ENCODE measurements at places on chromosomes 13 and 19.

GRCh38 chr13:95146486-95146885 is 154.8 kb downstream of the ABCC4 start:
- DNase-seq = no peak

GRCh38 chr13:41107104-41107571 is 25.5 kb downstream of the KBTBD6 start:
- no peak for DNase-seq

DNA sequence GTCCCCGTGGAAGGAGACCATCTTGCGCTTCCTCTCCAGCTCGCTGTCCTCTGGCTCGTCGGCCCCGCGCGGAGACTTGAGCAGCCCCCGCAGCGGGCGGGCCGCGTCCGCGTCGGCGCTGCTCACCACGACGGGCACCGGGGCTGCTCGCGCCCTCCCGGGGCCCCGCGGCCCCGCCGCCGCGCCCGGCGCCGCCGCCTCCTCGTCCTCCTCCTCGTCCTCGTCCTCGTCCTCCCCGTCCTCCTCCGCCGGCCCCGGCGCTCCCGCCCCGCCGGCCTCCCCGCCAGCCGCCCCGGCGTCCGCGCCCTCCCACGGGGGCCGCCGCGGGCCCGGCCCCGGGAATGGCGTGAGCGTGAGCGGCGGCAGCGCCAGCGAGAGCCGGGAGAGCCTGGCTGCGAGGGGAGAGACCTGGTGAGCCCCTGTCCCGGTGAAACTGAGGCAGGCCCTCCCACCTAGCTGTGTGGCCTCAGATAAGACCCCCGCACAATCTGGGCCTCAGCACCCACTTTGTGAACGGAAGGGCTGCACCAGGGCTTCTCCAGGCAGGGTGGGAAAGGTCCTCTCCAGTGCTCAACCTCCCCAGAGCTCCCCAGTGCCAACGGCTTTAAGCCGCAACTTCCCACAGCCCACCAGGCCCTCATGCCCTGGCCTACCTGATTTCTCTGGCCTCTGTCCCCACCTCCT is 17.8 kb downstream of the LMTK3 start:
- DNase-seq = no peak

DNA sequence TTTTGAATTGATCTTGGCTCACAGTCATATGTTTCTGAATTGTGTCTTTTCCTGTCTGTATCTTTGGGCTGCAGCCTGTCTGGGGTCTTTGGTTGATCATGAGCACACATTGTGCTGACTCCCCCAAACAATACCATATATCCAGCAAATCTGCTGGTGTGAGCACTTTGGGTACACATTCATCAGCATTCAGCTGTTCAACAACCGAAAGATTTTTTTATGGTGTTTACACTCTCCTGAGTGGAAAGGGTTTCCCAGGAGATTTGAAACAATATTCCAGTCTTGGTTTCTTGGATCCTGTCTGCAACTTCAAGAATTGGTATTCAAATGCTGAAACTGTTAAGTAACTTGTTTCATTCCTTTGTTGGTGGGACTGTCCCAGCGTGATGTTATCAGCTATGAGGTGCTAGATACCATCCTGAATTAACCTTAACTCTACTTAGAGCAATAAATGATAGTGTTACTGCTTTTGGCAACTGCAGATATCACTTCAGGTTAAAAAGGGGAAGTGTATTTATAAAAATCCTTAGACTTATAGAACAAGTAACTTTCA is 78.4 kb upstream of the DIAPH3 start:
- DNase-seq = no peak

- no peak for DNase-seq
Measured at GRCh38 chr13:73417012-73417615, 358.3 kb downstream of the KLF5 start.

- DNase-seq = no peak
Measured at GRCh38 chr19:3366753-3367627, 607 bp downstream of the NFIC start.

- DNase-seq = no peak
Measured at GRCh38 chr19:495402-496111, 729 bp upstream of the MADCAM1 start.

GRCh38 chr13:23843436-23843835 is 45.8 kb downstream of the MIPEP start:
- DNase-seq = no peak

- no peak for DNase-seq
Measured at GRCh38 chr19:19823916-19824315, 2.4 kb upstream of the ZNF506 start.

DNA sequence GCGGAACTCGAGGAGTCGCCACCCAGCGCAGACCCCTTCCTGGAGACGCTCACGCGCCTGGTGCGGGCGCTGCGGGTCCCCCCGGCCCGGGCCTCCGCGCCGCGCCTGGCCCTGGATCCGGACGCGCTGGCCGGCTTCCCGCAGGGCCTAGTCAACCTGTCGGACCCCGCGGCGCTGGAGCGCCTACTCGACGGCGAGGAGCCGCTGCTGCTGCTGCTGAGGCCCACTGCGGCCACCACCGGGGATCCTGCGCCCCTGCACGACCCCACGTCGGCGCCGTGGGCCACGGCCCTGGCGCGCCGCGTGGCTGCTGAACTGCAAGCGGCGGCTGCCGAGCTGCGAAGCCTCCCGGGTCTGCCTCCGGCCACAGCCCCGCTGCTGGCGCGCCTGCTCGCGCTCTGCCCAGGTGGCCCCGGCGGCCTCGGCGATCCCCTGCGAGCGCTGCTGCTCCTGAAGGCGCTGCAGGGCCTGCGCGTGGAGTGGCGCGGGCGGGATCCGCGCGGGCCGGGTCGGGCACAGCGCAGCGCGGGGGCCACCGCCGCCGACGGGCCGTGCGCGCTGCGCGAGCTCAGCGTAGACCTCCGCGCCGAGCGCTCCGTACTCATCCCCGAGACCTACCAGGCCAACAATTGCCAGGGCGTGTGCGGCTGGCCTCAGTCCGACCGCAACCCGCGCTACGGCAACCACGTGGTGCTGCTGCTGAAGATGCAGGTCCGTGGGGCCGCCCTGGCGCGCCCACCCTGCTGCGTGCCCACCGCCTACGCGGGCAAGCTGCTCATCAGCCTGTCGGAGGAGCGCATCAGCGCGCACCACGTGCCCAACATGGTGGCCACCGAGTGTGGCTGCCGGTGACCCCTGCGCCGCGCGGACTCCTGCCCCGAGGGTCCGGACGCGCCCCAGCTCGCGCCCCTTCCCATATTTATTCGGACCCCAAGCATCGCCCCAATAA is 2.3 kb downstream of the AMH start:
- DNase-seq = no peak

DNA sequence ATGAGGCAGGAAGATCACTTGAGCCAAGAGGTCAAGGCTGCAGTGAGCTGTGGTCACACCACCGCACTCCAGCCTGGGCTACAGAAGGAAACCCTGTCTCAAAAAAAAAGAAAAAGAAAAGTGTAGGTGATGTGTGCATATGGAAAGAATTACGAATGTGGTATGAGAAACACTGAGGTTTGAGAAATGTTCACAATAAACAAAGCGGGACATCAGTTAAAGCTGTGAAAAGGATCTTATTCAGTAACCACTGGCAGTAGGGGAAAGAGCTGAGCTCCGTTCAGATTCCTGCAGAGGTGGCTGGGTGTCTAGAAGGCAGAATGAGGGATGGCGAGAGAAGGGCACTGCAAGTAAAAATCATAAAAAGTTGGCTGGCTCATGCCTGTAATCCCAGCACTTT is 4.1 kb upstream of the IGSF23 start:
- DNase-seq = no peak

GRCh38 chr13:71350886-71351285 is 516.1 kb downstream of the DACH1 start:
- DNase-seq = no peak

DNA sequence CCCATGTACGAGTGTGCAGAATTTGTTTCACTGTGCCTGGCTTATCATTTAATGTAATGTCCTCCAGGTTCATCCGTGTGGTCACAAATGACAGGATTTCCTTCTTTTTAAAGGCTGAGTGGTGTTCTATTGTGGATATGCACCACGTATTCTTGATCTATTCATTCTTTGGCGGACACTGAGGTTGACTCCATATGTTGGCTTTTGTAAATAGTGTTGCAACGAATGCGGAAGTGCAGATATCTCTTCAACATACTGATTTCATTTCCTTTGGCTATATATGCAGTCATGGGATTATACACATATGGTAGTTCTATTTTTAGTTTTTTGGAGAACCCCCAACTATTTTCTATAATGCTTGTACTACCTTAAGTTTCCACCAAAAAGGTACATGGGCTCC is 13.0 kb downstream of the OR7A5 start:
- DNase-seq = no peak

GRCh38 chr13:80309926-80310325 is 31.0 kb downstream of the SPRY2 start:
- DNase-seq = no peak

- no peak for DNase-seq
Measured at GRCh38 chr13:113058129-113058987, 47.2 kb upstream of the F7 start.

DNA sequence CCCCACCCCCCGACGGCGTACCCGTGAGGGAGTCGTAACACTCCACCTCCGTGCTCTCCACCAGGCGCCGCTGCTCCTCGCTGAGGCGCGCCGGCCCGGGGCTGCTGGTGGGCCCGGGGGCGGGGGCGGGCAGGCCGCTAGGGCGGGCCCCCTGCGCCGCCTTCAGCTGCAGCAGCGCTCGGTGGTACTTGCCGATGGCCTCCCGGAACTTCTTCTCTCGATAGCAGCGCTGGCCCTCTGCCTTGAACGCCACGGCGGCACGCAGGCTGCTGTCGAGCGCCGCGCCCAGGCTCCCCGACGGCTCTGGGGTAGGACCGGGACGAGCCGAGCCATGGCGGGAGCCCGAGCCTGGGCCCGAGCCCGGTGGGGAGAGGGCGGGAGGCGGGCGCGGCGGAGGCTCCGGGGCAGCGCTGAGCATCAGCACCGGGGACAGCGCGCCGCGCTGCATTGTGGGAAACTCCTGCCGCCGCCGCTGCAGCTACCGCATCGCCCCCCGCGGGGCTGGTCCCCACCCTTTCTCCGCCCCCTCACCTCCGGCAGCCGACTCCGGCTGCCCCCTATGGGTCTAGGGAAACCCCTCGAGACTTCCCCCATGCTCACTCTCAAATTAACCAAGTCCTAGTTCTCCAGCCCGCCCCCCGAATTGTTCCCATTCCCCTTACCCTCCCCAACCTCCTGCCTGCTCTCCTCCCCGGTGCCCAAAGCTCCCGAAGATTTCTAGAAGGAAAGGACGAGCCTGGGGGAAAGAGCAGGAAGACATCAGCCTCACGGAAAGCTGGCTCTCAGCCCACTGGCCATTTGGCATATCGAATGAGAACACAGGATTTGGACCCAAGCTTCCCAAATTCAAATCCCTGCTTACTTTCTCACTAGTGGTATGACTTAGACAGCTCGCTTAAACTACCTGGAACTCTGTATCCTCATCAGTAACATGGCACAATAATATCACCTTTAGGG is at the start of gene TTC9B:
Gene TTC9B (minus strand): TSS at position 451 of the 957 bp plus-strand sequence. CDS start 3 bp downstream, at position 448.
- peak; percentile 12 for DNase-seq

DNA sequence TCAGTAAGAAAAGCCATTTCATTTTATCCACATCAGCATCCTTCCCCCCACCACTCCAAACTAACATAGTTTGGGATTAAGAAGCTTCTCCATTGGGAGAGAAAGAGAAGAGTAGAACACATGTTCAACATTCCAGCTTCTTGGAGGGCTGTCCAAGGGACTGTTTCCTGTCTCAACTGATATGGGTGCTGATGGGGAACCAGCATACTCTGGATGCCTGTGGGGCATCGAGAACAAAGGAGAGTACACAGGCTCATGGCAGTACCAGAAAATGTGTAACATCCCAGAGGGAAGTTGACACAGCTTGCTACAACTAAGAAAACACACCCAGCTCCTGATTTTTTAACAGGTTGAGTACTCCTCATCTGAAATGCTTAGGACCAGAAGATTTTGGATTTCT is 24.7 kb downstream of the SUCLA2 start:
- DNase-seq = no peak

DNA sequence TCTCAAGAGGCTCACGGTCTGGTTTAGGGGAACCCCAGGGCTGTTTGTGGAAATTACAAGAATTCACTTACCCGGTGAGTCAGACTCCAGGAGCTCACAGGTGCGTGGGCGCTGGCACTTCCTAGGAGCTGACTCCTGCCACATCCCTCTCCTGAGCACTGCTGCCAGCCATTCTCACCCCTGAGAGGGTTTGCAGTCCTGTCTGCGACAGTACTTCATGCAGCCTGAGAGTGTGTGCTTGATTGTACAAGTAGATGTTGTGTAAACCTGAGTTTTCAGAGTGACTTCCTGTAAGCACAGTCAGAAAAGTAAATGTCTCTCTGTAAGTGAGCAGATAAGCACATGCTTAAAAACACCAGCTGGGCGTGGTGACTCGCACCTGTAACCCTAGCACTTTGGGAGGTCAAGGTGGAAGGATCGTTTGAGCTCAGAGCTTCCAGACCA is 8.1 kb downstream of the MRPL4 start:
- no peak for DNase-seq

DNA sequence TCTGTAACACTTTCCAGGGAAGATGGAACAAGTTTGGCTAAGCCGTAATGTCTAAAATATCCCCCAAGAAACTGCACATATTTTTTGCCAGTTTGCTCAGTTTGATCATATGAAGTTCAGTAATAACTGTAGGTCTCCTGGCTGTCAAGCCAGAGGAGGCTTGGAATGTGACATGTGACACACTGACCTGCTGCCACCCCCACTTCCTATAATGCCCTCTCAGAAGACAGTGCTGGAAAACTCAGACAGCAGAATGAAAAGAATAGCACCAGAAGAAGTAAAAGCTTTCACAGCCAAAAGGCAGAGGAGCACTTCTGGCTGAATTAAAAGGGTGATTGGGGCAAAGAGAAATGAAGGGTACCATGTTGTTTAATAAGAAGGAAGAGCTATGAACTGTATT is 67.4 kb upstream of the UBAC2 start:
- DNase-seq = no peak

- no peak for DNase-seq
Measured at GRCh38 chr13:99421758-99422585, 79.3 kb upstream of the TM9SF2 start.
